ENCODE measurements at places on chromosomes 12 and 14.

- DNase-seq, result no peak
Observed at GRCh38 chr14:74917646-74918081, 5.4 kb downstream of the RPS6KL1 start.

GRCh38 chr12:112900298-112901145 lies 6.2 kb upstream of the OAS1 start:
- peak; percentile 58 for DNase-seq

- DNase-seq, result no peak
Observed at GRCh38 chr12:89701606-89702206, 6.9 kb downstream of the ATP2B1 start.

DNA sequence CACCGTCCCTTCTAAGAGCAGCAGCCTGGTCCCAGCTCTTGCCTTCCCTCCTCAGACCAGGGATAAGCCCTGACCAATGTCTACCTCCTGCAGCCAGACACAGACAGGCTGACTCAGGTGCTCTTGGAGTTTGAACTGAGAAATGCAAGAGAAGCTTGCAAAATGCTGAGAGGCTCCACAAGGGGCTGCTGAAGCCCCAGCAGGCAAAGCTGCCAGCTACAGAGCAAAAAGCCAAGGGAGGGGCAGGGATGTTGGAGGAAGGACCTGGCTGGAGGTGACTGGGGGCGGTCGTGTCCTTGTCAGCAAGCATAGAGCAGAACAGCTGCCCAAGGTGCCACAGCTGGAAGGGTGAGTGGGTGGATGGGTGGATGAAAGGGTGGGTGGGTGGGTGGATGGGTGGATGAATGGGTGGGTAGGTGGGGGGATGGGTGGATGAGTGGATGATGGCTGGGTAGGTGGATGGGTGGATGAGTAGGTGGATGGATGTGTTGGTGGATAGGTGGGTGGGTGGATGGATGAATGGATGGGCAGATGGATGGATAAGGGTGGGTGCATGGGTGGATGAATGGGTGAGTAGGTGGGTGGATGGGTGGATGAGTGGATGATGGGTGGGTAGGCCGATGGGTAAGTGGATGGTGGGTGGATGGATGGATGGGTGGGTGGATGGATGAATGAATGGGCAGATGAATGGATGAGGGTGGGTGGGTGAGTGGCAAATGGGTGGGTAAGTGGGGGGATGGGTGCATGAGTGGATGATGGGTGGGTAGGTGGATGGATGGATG lies 4.0 kb upstream of the INF2 start:
- no peak for DNase-seq

DNA sequence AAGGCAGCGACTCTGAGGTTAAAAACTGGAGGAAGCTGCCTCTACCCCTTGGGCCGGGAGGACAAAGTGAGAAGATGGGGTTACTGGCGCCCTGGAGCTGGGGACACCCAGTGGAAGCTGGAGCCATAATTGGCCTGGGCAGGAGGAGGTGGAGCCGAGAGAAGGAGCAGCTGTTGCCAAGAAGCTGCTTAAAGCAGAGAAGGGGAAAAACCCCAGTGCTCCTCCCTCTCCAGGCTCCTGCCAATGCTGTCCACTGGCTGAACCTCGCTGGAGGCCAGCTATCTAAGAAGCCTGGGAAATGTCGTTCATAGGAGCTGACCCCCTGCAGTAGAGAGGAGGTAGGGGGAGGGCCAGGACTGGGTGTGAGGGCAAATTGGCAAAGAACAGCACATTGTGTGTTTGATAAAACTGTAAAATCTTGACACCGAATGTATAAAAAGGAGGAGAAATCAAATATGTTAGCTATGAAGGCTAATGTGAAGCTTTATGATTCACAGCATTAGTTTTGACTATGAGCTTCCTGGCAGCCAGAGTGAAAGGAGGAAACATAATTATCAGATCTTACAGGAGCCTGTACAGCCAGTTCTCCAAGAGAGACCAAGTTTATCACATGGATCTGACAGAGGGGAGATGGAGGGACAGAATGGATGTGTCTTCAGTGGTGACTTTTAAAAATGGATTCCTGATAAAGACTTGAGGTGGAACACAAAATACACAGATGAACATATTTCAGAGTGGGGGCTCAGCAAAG lies 9.5 kb downstream of the HHIPL1 start:
- DNase-seq, result no peak

- DNase-seq, result no peak
Observed at GRCh38 chr12:14988035-14988434, 15.2 kb downstream of the PDE6H start.

DNA sequence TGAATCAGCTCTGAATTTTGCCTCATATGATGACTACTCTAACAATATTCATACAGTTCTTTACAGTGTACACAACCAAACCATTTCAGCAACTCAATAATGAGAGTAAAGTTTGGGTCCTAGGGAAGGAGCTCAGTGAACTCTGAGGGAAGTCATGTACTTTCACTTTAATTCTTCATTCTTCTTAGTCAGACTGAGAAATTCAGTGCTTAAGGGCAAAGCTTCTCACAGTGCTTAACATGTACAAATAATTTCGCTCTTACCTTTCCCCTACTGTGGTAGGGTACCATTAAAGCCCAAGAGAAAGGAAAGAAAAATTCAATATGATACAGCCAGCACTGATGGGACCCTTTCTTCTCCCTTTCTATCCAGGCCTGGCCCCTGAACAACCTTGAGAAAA lies 435.0 kb downstream of the NELL2 start:
- no peak for DNase-seq

DNA sequence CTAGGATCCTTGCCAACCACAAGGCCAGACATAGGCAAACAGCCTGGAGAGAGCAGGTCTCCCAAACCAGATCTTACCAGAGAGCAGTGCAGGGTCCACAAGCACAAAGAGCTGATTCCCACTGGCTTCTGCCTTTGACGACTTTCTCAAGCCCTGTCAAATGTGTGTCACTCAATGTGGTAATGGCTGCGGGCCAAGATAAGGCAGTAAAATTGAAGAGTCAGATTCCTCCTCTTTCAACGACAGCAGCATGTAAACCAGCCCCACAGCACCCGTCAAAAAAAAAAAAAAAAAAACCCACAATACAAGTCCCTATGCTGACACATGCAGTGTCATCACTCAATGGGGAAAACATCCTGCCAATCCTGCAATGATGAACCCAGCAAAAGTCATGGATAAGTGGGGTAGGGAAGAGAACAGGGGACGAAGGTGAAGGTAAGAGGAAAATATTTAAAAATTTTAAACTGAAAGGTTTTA lies at the start of gene STON2:
Gene STON2 (minus strand): TSS at position 123 of the 477 bp plus-strand sequence. CDS start 1,942 bp downstream, outside the sequence.
- DNase-seq, result peak; percentile 85
